ENCODE measurements at places on chromosomes 6 and 20. TPM values are rescaled to one million over a fixed set of nuclear protein-coding genes. Genes with fewer than 3 reads are reported as not detected.

TRIM15 gene
- 6.9 TPM for total RNA-seq

PDSS2 gene
- 10.3 TPM for total RNA-seq

NKX2-4 gene
- not detected for total RNA-seq

ACTL10 gene
- 3.4 TPM for total RNA-seq

NRSN1 gene
- total RNA-seq, result not detected

CLPSL1 gene
- not detected for total RNA-seq

HCK gene
- total RNA-seq, result not detected

DNA sequence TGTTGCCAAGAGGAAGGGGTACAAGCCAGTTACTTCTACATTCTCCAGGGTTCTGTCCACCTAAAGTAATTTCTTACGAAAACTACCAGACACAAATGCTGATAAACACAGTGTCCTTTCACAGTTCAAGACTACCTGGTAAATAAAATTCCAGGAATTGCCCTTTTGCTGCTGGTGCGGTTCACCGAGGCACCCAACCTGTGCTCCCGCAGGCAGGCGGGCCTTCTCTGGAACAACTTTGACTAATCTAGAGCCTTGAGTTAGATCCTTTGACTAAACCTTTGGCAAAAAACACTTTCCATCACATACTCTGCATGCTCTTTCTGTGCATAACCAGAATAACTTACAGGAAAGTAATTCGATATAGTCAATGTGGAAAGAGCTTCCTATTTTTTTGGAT lies 107.0 kb downstream of the HUS1B start:
- H3K27ac ChIP-seq, result no peak overlapping the region
- no peak overlapping the region for H3K4me3 ChIP-seq
- no peaks in the 10 kb centered on the region for H3K36me3 ChIP-seq
- no peak for DNase-seq
- no peaks in the 10 kb centered on the region for H3K27me3 ChIP-seq
- no peaks in the 10 kb centered on the region for H3K4me1 ChIP-seq

- no peaks in the 10 kb centered on the region for H3K27me3 ChIP-seq
- no peak for DNase-seq
- no peaks in the 10 kb centered on the region for H3K4me1 ChIP-seq
- no peak overlapping the region for H3K27ac ChIP-seq
These were observed 442.7 kb downstream of the TENT5A start for GRCh38 chr6:81309811-81310210.

DNA sequence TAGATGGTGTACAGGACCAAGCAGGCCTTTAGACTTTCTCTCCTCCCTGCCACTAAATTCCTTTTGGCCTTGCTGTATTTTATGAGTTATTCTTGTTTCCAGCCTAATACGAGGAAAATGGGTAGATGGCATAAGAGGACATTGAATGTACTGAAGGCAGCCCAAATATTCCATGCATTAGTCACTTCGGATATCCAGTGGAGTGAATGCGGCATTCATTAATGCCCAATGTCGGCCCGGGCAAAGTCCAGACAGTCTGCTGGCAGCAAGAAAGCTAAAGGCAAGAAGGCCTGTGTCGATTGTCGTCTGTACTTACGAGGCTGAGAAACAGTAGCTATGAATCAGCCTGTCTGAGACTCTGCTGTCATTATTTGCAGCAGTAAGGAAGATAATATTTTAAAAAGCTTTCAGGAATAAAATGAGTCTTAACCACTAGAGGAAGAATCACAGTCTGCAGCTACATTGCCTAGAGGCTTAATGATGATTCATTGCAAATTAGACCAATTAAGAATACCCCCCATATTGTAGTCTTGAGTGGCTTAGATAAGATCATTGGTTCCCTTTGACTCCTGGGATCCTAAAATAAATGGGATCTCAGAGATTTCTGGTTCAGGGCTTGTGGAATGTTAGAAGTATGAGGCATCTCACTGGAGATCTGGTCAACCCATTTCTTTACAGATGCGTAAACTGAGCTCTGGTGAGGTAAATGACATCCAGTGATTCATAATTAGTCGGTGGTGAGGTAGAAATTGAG lies 534.1 kb upstream of the JAG1 start:
- DNase-seq, result peak; percentile 86
- H3K27me3 ChIP-seq, result no peaks in the 10 kb centered on the region
- H3K27ac ChIP-seq, result peak overlapping the region; percentile 43
- no peak overlapping the region for H3K4me3 ChIP-seq
- H3K36me3 ChIP-seq, result no peaks in the 10 kb centered on the region
- H3K4me1 ChIP-seq, result peaks cover 37% of the 10 kb centered on the region

- H3K4me1 ChIP-seq, result no peaks in the 10 kb centered on the region
- H3K27ac ChIP-seq, result no peak overlapping the region
- no peak for DNase-seq
- no peak overlapping the region for H3K4me3 ChIP-seq
These were observed 78.0 kb downstream of the MDGA1 start for GRCh38 chr6:37619641-37620040.

DNA sequence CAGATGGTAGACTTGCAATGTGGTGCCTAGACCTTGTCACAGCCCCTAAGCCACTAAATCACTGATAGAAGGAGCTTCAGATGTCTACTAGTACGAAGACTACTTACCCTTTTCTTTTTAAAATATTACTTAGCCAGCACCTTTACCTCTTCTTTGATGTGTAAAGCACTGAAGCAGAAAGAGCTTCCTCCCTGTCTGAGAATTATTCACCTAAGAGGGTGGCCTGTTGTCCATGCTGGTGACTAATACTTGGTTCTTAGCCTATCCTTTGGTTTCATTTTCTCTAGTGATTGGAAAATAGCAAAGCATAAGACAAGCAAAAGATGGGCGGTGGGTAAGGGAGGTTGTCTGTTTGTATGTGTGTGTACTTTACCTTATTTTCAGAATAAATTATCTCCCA lies 794.6 kb downstream of the TFAP2A start:
- DNase-seq, result no peak
- no peak overlapping the region for H3K4me3 ChIP-seq
- H3K36me3 ChIP-seq, result no peaks in the 10 kb centered on the region
- no peak overlapping the region for H3K27ac ChIP-seq

DNA sequence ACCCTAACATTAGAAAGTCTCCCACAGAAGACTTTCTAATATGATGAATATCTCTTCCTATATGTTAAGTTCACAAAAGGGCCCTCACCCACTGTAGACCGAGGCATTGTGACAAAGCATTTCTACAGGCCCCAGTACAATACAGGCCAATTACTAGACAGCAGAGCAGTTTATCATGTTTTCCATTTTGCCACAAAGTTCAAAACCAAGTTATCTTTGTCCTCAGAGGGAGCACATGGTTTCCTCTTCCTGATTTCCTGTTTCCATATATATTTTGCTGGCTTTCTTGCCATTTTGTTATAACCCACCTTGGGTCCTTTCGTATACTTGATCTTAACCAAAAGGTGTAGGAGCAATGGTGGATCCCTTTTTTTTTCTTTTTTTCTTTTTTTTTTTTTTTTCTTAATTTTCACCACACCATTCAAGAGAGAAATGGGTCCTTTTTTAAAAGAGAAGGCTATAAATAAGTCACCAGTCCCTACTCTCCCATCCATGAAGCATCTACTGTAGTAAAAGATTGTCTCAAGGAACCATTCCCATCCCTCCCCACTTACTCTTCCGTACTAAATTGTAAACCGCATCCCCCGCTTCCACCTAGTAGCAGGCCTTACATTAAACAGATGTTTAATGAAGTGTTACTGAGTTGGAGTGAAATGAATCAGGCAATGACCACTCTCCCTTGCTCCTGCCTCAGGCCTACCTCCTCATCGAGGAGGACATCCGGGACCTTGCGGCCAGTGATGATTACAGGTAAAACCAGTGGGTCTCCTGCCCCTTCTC lies 2.1 kb upstream of the UBE2C start:
- H3K27me3 ChIP-seq, result no peaks in the 10 kb centered on the region
- H3K4me3 ChIP-seq, result no peak overlapping the region
- peaks cover 14% of the 10 kb centered on the region for H3K36me3 ChIP-seq
- peaks cover 14% of the 10 kb centered on the region for H3K4me1 ChIP-seq
- no peak overlapping the region for H3K27ac ChIP-seq

- H3K4me3 ChIP-seq, result no peak overlapping the region
- no peaks in the 10 kb centered on the region for H3K36me3 ChIP-seq
- no peak overlapping the region for H3K27ac ChIP-seq
- no peak for DNase-seq
These were observed 74.9 kb downstream of the SYNDIG1 start for GRCh38 chr20:24544371-24544770.

- no peaks in the 10 kb centered on the region for H3K4me1 ChIP-seq
- no peak for DNase-seq
- no peaks in the 10 kb centered on the region for H3K36me3 ChIP-seq
These were observed 245.9 kb downstream of the FARS2 start for GRCh38 chr6:5507131-5507681.

DNA sequence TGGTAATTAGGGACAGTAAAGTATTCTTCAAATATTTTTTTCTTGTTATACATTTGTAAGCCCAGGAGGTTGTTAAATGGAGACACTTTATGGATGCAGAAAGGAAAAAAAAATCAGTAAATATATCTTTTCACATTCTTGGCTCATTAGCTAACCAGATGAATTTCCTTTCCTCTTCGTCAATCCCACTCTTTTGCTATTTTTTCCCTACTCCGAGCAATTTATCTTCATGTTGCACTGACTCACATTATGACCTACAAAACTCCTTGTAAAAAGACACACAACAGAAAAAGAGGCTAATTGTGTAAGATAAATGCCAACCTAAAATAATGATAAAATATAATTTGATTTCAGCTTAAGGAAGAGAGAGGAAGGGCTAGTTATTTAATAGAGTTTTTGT lies 472.9 kb upstream of the ZNF337 start:
- no peaks in the 10 kb centered on the region for H3K4me1 ChIP-seq
- no peaks in the 10 kb centered on the region for H3K27me3 ChIP-seq
- no peak for DNase-seq
- H3K27ac ChIP-seq, result no peak overlapping the region
- no peak overlapping the region for H3K4me3 ChIP-seq

- no peak overlapping the region for H3K27ac ChIP-seq
- DNase-seq, result peak; percentile 32
- no peaks in the 10 kb centered on the region for H3K27me3 ChIP-seq
- H3K36me3 ChIP-seq, result peaks cover 36% of the 10 kb centered on the region
- H3K4me1 ChIP-seq, result no peaks in the 10 kb centered on the region
These were observed 12.9 kb downstream of the ZNF335 start for GRCh38 chr20:45959126-45959525.

- no peak overlapping the region for H3K4me3 ChIP-seq
- peaks cover 27% of the 10 kb centered on the region for H3K4me1 ChIP-seq
These were observed 151.7 kb upstream of the DST start for GRCh38 chr6:56794421-56794820.

GRCh38 chr6:29908341-29908662 lies 34.0 kb upstream of the HLA-A start:
- H3K4me3 ChIP-seq, result no peak overlapping the region
- H3K36me3 ChIP-seq, result no peaks in the 10 kb centered on the region
- H3K4me1 ChIP-seq, result peaks cover 26% of the 10 kb centered on the region
- no peaks in the 10 kb centered on the region for H3K27me3 ChIP-seq

- no peak overlapping the region for H3K27ac ChIP-seq
- DNase-seq, result no peak
- H3K36me3 ChIP-seq, result no peaks in the 10 kb centered on the region
- H3K4me3 ChIP-seq, result no peak overlapping the region
- no peaks in the 10 kb centered on the region for H3K27me3 ChIP-seq
These were observed 33.6 kb downstream of the COL20A1 start for GRCh38 chr20:63326314-63327230.

GRCh38 chr6:170167657-170168159 lies 123.2 kb downstream of the DLL1 start:
- no peaks in the 10 kb centered on the region for H3K27me3 ChIP-seq
- no peaks in the 10 kb centered on the region for H3K4me1 ChIP-seq
- H3K4me3 ChIP-seq, result no peak overlapping the region
- no peaks in the 10 kb centered on the region for H3K36me3 ChIP-seq
- H3K27ac ChIP-seq, result no peak overlapping the region

- no peaks in the 10 kb centered on the region for H3K36me3 ChIP-seq
- H3K27ac ChIP-seq, result no peak overlapping the region
- H3K27me3 ChIP-seq, result no peaks in the 10 kb centered on the region
- no peak for DNase-seq
These were observed 30.8 kb downstream of the DPPA5 start for GRCh38 chr6:73323323-73323722.

DNA sequence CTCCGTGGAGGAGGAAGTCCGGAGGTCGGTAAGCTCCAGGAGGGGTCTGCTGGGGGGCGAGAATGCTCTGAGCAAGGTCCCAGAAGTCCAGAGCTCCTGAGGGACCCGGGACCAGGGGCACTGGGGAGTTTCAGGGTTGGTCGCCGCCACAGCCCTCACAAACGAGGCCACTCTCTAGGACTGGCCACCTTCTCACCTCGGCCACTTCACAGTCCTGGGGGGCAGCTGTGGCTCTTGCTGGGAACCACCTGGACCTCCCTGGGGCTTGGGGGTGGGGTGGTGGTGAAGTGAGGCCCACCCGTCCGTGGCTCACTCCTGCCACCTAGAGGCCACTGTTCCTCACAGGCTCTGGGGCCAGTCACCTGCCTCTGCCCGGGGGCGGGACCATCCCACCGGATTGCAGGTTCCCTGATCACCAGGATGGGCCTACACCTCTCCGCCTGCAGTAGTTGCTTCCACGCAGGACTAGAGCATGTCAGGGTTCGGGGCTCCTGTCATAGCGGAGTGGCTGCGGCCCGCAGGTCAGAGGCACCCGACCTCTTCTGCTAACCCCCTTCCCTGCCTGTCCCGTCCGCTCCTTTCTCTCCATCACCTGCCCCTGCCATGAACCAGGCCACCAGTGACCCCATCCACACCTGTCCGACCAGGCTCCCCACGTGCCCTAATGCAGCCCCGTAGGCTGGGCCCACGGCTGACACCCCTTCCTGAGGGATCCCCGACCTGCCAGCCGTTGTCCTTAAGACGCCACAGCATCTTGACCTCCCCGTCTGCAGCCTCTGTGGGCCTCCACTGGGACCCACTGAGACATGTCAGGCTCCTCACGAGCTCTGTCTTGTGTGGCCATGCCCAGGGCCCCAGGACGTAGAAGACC lies 5.1 kb upstream of the TCEA2 start:
- peaks cover 20% of the 10 kb centered on the region for H3K4me1 ChIP-seq
- no peaks in the 10 kb centered on the region for H3K27me3 ChIP-seq
- H3K27ac ChIP-seq, result no peak overlapping the region
- DNase-seq, result peak; percentile 94

DNA sequence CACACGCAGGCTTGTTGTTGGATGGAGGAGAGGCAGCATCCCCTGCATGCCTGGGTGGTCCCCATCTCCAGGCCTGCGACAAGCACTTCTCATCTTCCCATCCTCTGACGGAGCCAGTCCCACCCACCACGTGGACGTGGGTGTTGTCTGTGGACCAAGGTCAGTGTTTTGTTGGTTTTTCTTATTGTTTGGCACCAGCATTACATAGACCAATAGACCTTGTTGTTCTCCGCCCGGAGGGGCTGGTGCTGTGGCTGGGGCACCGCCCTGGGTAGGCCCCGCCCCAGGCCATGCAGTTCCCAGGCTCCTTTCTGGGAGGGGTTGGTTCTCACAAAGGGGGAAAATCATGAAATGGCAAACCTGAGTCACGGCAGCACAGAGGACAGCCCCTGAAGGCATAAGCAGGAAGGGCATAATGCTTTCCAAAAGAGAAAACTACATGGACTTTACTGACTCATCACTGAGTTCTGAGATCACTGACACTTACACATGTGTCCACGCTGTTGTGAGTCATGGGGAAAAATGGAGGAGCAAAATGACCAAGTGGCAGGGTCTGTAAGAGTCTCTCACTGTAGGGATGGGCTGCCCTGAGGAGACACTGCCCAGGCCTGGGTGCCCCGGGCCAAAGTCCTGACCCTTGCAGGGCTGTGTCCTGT lies 90.8 kb downstream of the THBS2 start:
- H3K4me1 ChIP-seq, result no peaks in the 10 kb centered on the region
- no peaks in the 10 kb centered on the region for H3K36me3 ChIP-seq
- DNase-seq, result no peak
- no peak overlapping the region for H3K4me3 ChIP-seq
- no peaks in the 10 kb centered on the region for H3K27me3 ChIP-seq
- no peak overlapping the region for H3K27ac ChIP-seq

GRCh38 chr6:84227044-84227433 lies 404 bp downstream of the CEP162 start:
- H3K4me1 ChIP-seq, result 0 out of 2 replicates have a peak, but pooled peaks cover 4% of the 10 kb centered on the region
- no peaks in the 10 kb centered on the region for H3K27me3 ChIP-seq
- H3K36me3 ChIP-seq, result no peaks in the 10 kb centered on the region

Data from Caco-2 (cell line).